ENCODE measurements at places on chromosomes 5 and 9. TPM values are rescaled to one million over a fixed set of nuclear protein-coding genes. Genes with fewer than 3 reads are reported as not detected.

Gene ADRB2
- 1.3 TPM for total RNA-seq

Gene PLAC8L1
- not detected for total RNA-seq

Gene TMEFF1
- total RNA-seq, result 5.1 TPM

Gene CYLC2
- total RNA-seq, result not detected

Gene PPP6C
- 15.6 TPM for total RNA-seq

Gene GAPT
- not detected for total RNA-seq

Gene OLFM1
- total RNA-seq, result 4.9 TPM

Gene PCDHGB2
- 5.1 TPM for total RNA-seq

Gene SLC6A18
- not detected for total RNA-seq

Gene SHOC1
- under 0.01 TPM for total RNA-seq

Gene LAMC3
- 0.33 TPM for total RNA-seq

Gene CCNO
- not detected for total RNA-seq

Gene ADAMTS12
- total RNA-seq, result 12.1 TPM

Gene SOHLH1
- total RNA-seq, result not detected

Gene TLE1
- 29.7 TPM for total RNA-seq

Gene LRRC70
- 0.50 TPM for total RNA-seq

Gene HTR4
- not detected for total RNA-seq

Gene LARP1
- total RNA-seq, result 83.7 TPM

Gene BTNL3
- not detected for total RNA-seq

Gene KLF4
- total RNA-seq, result 60.2 TPM

Gene PCDHGA9
- total RNA-seq, result 8.0 TPM

Gene DHFR
- total RNA-seq, result 39.1 TPM

Gene MCC
- 33.5 TPM for total RNA-seq

Gene FYB1
- under 0.01 TPM for total RNA-seq

Gene OR2V1
- total RNA-seq, result not detected

Gene KIAA1191
- total RNA-seq, result 134 TPM

Gene RNF183
- total RNA-seq, result not detected

Gene SLC25A2
- total RNA-seq, result 1.0 TPM

Gene CXXC5
- total RNA-seq, result 140 TPM

Gene SDHA
- total RNA-seq, result 145 TPM

Gene PKD2L2
- not detected for total RNA-seq

Gene OR1Q1
- not detected for total RNA-seq

Gene ZNG1F
- 3.5 TPM for total RNA-seq

Gene TDRD7
- total RNA-seq, result 8.8 TPM

All from smooth muscle cell of trachea (primary cell).